BJ (cell line): ENCODE measurements at places on chromosomes 3 and 15. TPM values are rescaled to one million over a fixed set of nuclear protein-coding genes. Genes with fewer than 3 reads are reported as not detected.

- DNase-seq = no peak
Measured at GRCh38 chr15:58463815-58464650, 32.2 kb downstream of the LIPC start.

DNA sequence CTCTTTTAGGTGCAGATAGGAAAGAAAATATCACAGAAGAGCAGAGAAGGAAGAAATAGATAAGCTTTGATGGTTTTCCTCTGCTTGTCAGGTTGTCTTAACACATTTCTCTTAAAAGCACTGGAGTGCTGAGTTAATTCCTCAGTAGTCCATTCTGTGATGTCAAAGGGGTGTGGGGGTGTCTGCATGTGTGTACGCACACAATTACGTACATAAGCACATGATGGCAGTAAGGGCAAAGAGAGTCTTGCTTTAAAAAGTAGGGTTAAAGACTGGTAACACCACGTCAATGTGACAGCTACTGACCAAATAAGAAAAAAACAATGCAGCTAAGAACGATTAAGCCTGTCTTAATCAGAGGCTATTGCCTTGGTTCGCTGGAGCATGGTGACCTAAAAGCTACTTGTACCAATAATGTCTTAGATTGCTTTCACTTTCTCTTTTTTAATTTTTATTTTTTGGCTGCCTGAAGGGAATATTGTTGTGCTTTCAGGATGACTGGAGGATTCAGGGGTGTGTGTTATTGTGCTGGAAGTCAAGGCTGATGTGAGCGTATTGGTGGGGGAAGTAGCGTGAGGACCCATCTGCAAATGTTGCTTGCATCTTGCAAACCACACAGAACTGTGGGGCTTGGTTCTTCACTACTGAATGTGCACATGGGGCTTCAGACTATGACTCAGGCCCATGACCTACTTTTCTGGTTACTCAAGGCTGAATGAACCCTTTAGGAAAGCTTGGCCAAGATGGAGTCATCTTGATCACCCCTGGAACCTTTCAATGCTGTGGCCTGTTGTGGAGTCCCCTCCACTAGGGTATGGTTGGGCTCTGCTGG lies 417.8 kb upstream of the TPM1 start:
- peak; percentile 37 for DNase-seq

GRCh38 chr3:115275896-115276295 lies 128.8 kb upstream of the ZBTB20 start:
- no peak for DNase-seq

DNA sequence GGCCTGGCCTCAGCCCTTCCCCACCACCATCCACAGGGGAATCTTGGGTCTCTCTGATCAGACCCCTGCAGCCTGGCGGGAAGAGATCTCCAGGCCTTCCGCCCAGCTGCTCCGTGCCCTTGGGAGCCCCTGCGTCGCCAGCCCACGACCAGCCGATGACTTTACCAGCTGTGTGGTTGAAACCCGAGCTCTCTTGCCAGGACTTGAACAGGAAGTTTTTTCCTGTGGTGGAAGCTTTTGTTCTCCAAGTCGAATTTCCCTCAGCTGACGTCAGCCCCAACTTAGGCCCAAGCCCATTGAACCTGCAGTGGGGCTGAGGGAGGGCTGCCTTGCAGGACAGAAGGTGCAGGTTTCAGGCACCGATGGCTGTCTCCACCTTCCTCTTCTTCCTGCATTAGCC lies 51.7 kb upstream of the SMAD3 start:
- no peak for DNase-seq

GRCh38 chr3:126676919-126677705 lies 22.2 kb upstream of the TXNRD3 start:
- DNase-seq = no peak

GRCh38 chr3:114128231-114128630 lies 50.6 kb downstream of the DRD3 start:
- no peak for DNase-seq

DNA sequence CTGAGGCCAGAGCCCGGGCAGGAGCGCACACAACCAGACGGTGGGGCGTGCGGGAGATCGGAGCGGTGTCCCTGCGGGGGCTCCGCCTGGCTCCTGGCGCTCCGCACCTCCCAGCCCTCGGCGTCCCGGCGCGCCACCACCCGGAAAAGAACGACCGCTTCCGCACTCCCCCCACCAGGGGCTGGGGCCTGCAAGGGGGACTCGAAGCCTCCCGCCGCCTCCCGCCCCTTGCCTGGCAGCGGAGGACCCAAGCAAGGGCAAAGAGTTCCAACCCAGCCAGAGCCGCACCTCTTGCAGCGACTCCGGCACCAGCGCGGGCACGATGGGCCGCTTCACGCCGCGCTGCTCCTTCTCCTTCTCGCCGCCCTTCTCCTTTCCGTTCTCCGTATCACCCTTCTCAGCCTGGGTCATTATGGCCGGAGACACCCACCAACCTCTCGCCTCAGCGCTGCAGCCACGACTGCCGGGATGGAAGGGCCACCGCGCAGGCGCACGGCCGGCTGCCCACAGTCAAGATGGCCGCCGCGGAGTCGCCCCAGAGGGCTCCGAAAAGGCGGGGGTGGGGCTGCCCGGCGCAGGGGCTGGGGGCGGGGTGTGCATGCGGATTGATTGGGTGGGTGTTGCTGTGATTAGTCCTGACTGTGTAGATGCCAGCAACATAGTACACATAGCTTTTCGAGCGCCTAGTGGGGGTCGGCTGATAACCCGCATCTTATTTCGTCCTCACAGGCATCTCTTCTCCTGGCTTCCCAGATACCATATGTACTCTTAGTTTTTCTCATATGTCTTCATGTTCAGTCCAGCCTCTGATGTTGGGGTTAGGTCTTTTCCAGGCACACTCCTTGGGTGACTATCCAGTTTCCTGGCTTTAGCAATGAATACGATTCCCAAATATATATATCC lies at the start of gene ACTR8:
Gene ACTR8 (minus strand): TSS at position 462 of the 903 bp plus-strand sequence. CDS start 51 bp downstream, at position 411.
- peak; percentile 13 for DNase-seq

CLDN1 gene
- 1.3 and 1.7 TPM in 2 replicates for polyA plus RNA-seq

C3orf85 gene
- not detected in 2 replicates for polyA plus RNA-seq

ALS2CL gene
- 3.2 and 7.2 TPM in 2 replicates for polyA plus RNA-seq

FRMD4B gene
- 0.09 and 0.18 TPM in 2 replicates for polyA plus RNA-seq
